ENCODE measurements at places on chromosomes 1 and 21.
A peak's percentile ranks its signal among the peaks of the same experiment; 100 is the strongest.

DNA sequence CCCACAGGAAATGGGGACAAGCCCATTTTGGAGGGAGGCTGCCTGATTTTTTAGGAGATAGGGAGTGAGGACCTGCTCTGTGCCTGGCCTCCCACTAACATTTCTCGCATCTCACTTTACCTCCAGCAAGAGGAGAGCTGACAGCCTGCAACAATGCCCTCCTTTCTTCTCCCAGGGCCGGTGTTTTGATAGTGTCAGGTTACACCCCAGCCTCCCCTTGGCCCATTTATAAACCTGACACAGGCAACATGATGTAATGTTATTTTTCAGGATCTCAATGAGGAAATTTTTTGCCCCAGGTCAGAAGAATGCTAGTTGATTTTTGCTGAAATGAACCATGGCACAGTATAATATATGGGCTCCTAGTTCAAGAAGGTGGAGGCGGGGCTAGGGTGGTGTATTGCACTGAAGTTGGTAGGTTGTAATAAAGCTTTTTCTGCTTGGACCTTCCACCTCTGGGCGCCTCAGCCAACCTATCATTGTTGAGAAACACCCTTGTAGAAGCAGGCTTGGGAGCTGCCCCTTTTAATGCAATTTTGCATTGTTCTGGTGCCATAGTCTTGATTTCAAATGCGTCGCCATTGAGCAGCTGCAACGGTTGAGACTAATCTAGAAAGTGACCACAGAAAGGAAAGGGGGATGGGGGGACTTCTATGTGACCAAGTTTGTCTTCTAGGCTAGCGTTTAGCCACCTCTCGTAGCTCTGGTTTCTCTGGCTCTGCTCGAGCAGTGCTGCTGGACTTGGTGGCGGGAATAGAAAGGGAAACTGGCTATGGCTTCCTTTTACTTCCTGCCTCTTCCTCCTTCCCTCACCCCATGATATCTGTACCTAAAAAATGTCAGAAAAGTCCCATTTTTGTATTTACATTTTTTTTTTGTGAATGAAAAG lies 53.0 kb downstream of the PBX1 start:
- DNase-seq = peak; percentile 89

- DNase-seq = no peak
Measured at GRCh38 chr1:112554411-112554810, 45.6 kb downstream of the WNT2B start.

DNA sequence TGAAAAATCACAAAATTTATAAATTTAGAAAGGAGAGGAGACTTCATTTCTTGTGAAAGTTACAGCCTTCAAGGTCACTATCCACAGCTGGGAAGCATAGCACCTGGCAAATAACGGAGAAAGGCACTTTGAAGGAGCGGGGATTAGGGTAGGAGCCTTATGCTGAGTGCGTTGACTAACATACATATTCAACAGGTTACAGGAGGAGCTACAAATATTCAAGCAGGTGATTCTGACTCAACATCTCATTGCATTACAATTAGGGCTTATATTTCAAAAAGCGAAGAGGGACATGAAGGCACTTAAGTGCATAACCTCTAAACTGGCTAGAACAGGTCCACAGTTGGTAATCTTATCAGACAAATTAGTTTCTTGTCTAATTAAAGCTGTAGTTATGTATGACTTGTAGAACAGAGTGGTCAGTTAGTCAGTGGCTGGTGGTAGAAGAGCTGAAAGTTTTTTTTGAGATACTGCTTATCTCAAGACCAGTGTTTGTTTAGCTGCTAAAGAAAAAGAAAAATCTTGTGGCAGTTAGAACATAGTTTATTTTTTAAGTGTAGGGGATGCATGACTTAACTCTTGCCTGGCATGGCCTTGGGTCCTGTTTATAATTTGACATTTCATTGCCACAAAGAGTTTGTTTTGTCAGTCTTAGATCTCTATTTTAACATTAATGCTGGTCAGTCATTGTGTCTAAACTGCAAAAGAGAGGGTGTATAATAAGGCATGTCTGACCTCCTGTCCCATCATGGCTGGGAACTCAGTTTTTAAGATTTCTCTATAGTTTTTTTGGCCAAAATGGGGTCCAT lies 311.5 kb downstream of the DUSP10 start:
- no peak for DNase-seq

DNA sequence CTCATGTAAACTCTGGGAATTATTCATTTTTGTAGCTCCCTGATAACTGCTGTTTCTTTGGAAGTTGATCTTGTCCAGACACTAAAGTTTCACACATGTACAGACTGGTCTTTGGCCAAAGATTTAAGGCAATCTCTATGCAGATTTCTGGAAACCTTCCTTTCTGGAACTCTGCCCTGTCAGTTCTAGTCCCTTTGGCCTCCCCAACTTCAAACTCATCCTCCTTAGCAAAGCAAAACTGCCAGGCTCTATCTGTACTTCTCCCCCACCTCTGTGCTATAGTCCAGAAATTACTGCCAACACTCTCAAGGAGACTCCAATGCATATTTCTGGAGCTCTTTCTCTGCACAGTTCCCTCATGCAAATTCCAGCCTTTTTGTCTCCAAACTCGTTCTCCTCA lies 36.5 kb downstream of the C1orf198 start:
- DNase-seq = no peak

DNA sequence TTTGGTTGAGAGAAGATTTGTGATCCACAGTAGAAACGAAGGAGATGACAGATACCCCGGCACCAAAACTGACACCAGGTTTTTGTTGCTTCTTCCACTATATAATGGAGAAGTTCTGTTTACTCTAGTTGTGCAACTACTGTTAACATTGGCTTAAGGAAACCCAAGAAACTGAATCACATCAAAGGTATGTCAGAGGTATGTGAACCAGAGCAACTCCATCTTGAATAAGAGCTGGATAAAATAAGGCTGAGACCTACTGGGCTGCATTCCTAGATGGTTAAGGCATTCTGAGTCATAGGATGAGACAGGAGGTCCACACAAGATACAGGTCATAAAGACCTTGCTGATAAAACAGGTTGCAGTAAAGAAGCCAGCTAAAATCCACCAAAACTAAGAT lies 173.7 kb upstream of the CAMK1G start:
- no peak for DNase-seq

DNA sequence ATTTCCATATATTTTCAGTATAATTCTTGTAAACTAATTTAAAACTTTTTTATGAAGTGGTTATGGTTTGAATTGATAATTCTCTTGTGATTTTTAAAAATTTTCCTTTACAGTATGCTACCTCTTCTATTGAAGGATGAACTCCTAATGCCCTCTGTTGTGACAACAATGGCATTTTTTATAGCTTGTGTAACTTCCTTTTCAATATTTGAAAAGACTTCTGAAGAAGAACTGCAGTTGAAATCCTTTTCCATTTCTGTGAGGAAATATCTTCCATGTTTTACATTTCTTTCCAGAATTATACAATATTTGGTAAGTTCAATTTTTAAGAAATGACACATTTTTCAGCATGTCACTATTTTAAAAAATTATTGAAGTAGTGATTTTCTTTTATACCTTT lies 61.4 kb downstream of the ALG6 start:
- no peak for DNase-seq
